ENCODE measurements at places on chromosomes 3 and 15.

DNA sequence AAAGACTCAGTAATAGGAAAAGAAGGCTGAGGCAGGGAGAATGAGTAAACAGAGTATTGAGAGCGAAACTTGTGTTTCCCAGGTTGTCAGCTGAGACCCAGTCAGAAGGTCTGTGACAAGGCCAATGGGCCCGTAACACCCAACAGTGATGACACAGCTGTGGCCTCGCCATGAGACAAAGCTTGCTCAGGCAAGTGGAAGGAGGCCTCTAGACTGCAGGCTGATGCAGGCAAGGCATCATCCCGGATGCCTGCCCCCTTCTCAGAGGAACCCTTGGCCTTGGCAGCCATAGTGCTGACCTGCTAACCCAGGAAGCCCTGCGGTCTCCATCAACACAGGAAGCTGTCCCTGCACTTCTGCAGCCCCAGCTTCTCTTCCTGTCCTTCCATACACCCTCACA is 15.4 kb downstream of the RAB6B start:
- H3K27me3 ChIP-seq: no peaks in the 10 kb centered on the region
- H3K4me3 ChIP-seq: peak overlapping the region; percentile 60
- DNase-seq: peak; percentile 30
- H3K4me1 ChIP-seq: peaks cover 41% of the 10 kb centered on the region

DNA sequence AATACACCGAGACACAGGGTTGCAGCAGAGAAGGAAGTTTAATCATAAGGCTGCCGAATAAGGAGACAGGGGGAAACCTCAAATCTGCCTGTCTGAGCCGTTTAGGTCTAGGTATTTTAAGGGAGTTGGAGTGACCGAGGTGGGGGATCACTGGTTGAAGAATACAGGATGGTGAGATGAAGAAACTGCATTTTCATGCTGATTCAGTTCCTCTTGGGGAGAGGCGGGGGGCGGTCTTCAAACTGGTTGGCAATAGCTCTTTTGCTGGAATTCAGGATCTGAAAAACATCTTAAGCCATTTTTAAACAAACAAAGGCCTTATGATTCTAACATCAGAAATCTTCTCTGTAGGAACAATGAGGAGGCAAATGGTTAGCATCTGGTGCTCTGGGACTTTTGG is 699.5 kb upstream of the CFAP20DC start:
- DNase-seq: no peak
- no peak overlapping the region for H3K4me3 ChIP-seq
- H3K4me1 ChIP-seq: no peaks in the 10 kb centered on the region
- no peaks in the 10 kb centered on the region for H3K36me3 ChIP-seq

- no peak for DNase-seq
- H3K4me1 ChIP-seq: no peaks in the 10 kb centered on the region
- no peak overlapping the region for H3K4me3 ChIP-seq
Observed at GRCh38 chr3:123505820-123506219, 56.9 kb upstream of the ADCY5 start.

DNA sequence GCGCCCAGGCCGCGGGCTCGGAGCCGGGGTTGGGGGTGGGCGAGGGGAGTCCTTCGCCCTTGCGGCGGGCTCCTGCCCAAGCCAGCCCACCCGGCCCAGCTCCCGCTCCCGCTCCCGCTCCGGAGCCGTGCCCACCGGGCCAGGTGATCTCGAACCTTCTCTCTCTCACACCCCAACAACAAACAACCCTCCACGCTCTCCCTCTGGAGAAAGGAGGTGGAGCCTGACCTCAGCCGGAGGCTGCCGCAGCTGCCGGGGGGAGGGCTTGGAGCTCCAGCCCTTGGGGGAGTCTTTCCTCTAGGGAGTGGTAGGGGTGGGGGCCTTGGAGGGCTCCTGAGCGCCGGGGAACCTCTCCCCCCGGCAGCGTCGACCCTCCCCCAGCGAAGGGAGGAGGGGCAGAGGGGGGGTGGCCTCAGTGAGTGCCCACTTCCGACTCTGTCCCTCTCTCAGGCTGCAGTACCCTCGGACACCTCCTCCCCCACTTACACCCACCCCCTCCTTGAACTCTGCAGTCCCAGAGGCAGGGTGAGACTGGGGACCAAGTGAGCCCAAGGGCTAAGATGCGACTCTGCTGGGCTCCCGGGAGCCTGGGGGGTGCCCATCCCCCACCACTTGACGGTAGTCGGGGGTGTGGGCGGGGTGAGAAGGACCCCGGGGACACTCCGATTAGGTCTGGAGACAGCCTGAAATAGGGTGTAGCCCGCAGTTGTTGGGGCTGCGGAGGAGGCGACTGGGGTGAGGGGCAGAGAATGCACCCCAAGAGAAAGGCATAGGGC is 4.4 kb upstream of the BAHD1 start:
- no peak overlapping the region for H3K27ac ChIP-seq
- no peak for DNase-seq
- peaks cover 14% of the 10 kb centered on the region for H3K36me3 ChIP-seq
- peak overlapping the region; percentile 81 for H3K4me3 ChIP-seq

DNA sequence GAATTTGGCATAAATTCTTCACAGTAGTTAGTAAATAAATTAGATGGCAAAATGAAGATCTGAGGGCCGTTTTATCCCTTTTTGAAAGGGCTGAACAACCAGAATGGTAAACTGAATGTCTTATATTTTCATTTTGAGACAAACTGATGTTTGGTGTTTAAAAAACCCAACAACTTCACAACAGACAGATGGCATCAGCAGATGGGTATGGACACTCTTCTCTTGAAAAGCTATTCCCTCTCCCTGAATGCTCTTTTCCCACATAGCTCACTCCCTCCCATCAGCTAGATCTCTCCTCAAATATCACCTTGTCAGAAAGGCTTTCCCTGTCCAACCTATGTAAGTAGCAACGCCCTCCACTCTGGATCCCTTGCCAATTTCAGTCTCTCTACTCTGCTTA is 33.3 kb downstream of the EMC4 start:
- H3K27ac ChIP-seq: no peak overlapping the region
- no peak for DNase-seq
- no peak overlapping the region for H3K4me3 ChIP-seq
- H3K4me1 ChIP-seq: no peaks in the 10 kb centered on the region
- no peaks in the 10 kb centered on the region for H3K27me3 ChIP-seq
- H3K36me3 ChIP-seq: peaks cover 31% of the 10 kb centered on the region

- H3K4me3 ChIP-seq: no peak overlapping the region
- DNase-seq: no peak
- peaks cover 4% of the 10 kb centered on the region for H3K27me3 ChIP-seq
- H3K36me3 ChIP-seq: no peaks in the 10 kb centered on the region
Observed at GRCh38 chr3:2823031-2823430, 287.1 kb downstream of the IL5RA start.

- no peak for DNase-seq
- H3K4me3 ChIP-seq: no peak overlapping the region
- H3K36me3 ChIP-seq: peaks cover 7% of the 10 kb centered on the region
- H3K4me1 ChIP-seq: peaks cover 53% of the 10 kb centered on the region
- no peaks in the 10 kb centered on the region for H3K27me3 ChIP-seq
Observed at GRCh38 chr15:42203891-42204290, 4.2 kb downstream of the VPS39 start.

- no peaks in the 10 kb centered on the region for H3K36me3 ChIP-seq
- no peak overlapping the region for H3K27ac ChIP-seq
- H3K4me3 ChIP-seq: no peak overlapping the region
- no peaks in the 10 kb centered on the region for H3K27me3 ChIP-seq
- H3K4me1 ChIP-seq: no peaks in the 10 kb centered on the region
Observed at GRCh38 chr15:69916169-69916785, 181.4 kb downstream of the TLE3 start.

GRCh38 chr15:93072411-93073394 is 16.3 kb downstream of the RGMA start:
- H3K4me3 ChIP-seq: peak overlapping the region; percentile 83
- H3K36me3 ChIP-seq: no peaks in the 10 kb centered on the region
- H3K27me3 ChIP-seq: peaks cover 87% of the 10 kb centered on the region
- no peak overlapping the region for H3K27ac ChIP-seq
- DNase-seq: no peak
- peaks cover 15% of the 10 kb centered on the region for H3K4me1 ChIP-seq

DNA sequence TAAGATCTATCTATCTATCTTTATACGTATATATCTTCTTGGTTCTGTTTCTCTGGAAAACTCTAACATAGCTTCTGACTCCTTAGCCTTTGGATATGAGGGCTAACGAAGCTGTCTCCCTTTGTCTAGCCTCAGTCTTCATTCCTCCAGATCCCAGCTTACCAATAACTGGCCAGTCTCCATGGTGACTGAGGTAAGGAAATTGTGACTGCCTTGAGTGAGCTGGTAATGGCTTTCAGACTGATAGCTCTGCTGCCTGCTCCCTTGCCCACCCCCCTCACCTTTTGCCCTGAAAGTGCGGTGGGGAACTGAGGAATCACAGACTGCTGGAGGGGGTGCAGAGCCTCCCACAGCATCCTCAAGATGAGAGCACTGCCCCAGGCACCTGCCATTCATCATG is 65.8 kb upstream of the ABHD17C start:
- H3K4me3 ChIP-seq: no peak overlapping the region
- peaks cover 11% of the 10 kb centered on the region for H3K27me3 ChIP-seq
- DNase-seq: no peak
- H3K4me1 ChIP-seq: no peaks in the 10 kb centered on the region
- H3K36me3 ChIP-seq: no peaks in the 10 kb centered on the region

DNA sequence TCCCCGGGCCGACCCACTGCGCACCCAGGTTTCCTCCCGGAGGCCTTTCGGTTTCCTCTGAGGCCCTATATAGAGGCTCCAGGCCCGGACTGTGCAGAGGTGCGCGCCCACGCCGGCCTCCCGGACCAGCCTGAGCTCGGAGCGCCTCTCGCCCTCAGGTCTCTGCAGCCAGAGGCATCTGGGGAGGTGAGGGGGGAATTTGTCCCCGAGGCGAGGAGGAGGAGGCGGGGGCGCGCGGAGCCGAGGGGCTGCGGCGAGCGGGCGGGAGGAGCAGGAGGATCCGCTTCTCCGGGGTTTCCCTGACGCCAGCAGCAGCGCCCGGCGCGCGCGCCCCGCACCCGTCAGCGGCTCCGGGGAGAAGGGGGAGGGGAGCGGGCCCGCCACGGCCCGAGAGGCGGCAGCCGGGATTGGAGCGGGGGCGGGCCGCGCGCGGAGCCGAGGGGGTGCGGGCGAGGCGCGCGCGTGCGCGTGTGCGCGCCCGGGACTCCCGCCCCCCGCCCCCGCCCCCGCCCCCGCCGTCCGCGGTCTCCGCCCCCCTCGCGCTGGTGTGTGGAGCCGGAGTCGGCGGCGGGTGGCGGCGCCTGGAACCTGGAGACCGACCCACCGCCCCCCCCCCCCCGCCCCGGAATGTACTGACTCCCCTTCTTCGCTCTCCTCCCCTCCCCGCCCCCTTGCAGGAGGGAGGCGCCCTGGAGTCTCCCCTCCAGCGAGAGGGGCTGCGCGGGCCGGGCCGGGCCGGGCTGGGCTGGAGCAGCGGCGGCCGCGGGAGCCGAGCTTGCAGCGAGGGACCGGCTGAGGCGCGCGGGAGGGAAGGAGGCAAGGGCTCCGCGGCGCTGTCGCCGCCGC is at the start of gene NEO1:
NEO1 (plus strand) TSS at position 657 of the 846 bp plus-strand sequence. CDS start 213 bp downstream, outside the sequence.
- peaks cover 4% of the 10 kb centered on the region for H3K36me3 ChIP-seq
- H3K27ac ChIP-seq: peak within 1 kb of the TSS; percentile 77
- peak; percentile 85 for DNase-seq
- H3K4me3 ChIP-seq: peak within 1 kb of the TSS; percentile 86

DNA sequence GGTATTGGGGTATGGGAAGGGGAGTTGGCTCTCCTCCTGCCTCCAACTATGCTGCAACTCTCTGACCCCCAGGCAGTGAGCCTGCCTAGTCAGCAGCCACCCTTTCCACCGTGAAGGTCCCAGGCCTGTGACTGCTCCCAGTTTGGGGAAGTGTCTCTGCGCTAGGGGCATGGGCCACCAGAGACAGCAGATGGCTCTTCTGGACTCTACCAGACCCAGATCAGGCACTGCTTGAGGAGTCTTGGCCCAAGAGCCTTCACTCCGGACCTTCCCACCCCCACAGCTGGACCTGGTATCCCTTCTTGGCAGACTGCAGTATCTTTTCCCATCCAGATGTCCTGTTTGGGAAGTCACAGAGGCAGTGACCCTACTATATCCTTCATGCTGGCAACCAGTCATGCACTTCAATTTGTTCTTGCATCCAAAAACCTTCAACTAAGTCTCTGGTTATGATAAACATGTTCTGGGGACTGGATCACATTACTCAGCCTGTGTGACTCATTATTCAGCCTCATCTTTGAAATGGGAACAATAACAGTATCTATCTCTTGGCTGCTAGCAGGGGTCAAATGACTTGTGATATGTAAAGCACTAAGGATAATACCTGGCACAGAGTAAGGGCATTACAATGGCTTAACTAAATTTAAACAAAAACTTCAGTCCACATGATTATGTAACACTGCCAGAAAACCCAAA is 62.7 kb downstream of the POMGNT2 start:
- H3K27ac ChIP-seq: no peak overlapping the region
- no peaks in the 10 kb centered on the region for H3K27me3 ChIP-seq
- DNase-seq: no peak
- H3K4me3 ChIP-seq: no peak overlapping the region

DNA sequence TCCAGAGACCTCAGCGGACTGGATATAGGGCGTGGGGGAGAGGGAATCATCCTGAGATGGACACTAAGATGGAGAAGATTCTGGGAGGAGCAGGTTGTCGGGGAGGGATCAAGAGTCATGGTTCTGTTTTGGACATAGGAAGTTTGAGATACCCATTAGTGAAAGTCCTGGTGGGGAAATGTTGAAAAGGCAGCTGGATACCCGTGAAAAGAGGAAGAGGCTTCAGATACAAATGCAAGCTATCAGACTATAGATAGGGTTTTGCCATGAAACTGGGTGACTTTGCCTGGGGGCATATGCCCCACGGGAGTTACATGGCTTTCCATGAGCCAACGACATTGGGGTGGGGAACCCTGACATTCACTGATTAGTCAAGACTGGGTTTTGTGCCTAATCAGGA is 1.1 kb upstream of the GPR62 start:
- H3K4me3 ChIP-seq: no peak overlapping the region
- no peak overlapping the region for H3K27ac ChIP-seq
- no peak for DNase-seq

DNA sequence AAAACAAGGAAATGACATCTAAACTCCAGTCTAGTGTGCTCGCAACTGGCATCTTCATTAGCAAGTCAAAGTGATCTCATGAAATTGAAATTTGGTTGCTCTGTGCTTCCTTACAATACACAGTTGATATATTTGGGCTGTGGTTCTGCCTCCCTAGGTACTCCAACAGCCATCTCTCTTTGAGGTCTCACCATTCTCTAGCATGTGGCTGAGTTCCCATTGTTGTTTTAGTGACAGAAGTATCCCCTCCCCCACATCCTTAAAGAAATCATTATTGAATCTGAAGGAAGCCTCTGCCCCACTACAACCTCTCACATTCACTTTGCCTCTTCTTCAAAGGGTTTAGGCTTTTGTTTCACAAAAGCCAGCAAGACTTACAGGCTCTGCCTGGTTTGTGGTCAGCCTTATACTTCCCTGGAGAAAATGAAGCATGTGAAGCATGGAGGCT is 516.5 kb downstream of the NLGN1 start:
- H3K27ac ChIP-seq: no peak overlapping the region
- no peaks in the 10 kb centered on the region for H3K27me3 ChIP-seq
- no peak for DNase-seq
- H3K36me3 ChIP-seq: peaks cover 3% of the 10 kb centered on the region
- H3K4me1 ChIP-seq: no peaks in the 10 kb centered on the region

Measured in effector memory CD8-positive, alpha-beta T cell (primary cell).